ENCODE measurements at places on chromosomes 7 and 10.

DNA sequence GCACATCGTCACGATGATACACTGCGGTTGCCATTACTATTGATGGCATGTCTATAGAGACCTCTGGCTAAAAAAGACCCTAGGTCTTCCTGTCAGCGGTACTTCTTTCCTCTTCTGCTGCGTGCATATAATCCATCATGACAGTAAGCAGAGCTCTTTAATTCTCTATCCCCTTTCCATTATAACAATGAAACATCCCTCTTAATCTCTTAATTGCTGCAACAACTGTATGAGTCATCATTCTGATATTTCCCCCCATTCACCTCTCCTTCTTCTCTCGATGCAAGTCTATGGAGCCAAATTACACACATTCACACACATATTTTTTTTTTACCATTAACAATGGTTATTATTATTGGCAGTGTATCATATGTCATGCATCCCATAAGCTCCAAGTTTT lies 45.2 kb upstream of the AKR1E2 start:
- no peak for DNase-seq

DNA sequence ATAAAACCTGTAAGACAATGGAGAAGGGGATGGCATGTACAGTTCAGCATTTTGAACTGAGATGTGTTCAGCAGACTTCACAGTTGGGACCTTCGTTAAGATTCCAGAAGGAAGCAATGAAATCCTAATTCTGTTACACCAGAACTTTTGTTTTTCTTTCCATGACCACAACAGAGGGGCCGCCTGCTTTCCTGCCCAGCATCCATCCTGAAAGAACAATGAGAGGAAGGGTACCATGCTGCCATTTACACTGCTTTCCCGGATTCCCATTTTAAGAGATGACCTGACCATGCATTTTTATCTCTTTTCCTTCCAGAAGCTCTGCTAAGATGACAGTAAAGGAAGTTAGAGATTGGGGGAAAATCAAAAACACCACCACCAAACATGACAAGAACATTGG lies 92.7 kb downstream of the PIP4K2A start:
- no peak for DNase-seq

DNA sequence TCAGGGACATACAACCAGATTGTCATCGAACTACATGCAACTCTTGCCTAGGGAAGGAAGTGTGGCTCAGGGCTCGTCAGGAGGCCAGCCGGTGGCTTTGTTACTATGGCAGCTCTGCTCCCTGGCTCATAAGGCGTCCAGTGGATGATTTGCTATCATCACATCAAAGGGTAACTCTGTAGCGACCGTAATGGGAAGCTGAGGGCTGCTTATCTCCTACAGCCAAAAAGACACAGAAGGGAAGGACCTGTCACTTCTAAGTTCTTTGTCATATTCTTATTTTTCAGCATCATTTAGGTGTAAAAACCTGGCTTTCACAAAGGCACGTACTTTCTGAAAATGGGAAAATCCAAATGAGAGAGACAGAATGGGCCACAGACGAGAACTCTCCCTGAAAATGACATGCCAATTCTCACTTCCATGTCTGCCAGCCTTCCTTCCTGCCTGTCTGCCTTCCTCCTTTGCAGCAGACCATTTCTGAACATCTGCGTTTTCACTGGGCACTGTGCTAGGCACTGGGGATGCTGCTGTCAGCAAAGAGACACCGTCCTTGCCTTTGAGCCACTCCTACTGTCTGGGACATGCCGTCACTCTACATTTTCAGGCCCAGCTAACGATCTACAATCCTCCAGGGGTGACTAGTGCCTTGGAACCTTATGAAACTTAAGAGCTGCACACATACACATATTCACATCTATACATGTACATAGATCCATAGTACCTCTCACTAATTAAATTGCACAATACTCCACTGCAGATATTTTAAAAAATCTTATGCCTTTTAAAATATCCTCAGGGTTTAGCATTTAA lies 26.9 kb downstream of the ENKUR start:
- DNase-seq: no peak

DNA sequence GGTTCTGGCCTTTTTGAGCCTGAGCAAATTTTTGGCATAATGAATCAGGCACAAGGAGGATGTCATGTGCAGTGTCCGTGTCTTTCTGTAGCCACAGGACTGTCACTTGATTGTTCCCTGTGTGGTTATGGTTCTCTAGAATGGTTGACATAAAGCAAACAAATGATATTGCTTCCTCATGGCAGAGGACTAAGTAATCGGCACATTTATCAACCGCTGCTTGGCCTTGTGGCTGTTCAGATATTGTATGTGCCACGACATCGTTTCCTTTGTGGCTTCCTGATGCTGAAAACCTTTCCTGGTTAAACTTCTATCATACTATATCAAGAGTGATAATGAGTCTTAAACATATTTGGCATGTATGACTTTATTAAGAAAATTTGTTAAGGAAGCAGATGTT lies 598.8 kb downstream of the SUGCT start:
- no peak for DNase-seq

DNA sequence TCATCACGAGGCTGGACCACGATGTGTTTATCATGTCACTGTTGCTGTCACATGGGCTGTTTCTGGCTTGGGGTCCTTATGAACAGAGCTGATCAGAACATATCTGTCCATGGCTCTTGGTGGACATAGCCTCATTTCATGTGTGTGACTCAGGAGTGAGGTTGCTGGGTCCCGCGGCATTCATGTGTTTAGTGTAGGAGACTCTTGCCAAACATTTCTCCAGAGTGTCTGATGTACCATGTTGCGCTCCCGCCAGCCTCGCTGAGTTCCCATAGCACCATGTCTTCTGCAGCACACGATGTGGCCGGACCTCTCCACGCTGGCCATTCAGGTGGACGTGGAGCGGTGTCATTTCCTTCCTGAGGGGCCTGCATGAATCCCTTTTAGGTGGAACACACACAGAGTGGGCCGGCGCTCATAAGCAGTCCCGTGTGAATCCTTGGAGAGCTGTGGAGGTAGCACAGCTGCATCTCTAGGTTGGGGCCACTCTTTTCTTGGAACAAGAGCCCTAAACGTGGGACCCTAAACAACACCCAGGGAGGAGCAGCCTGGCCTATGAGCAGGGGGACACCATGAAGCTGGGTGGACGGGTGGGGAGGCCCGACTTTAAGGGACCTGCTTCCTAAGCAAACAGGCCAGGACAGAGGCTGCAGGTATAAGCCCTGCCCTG lies 134.6 kb downstream of the LHPP start:
- DNase-seq: no peak

DNA sequence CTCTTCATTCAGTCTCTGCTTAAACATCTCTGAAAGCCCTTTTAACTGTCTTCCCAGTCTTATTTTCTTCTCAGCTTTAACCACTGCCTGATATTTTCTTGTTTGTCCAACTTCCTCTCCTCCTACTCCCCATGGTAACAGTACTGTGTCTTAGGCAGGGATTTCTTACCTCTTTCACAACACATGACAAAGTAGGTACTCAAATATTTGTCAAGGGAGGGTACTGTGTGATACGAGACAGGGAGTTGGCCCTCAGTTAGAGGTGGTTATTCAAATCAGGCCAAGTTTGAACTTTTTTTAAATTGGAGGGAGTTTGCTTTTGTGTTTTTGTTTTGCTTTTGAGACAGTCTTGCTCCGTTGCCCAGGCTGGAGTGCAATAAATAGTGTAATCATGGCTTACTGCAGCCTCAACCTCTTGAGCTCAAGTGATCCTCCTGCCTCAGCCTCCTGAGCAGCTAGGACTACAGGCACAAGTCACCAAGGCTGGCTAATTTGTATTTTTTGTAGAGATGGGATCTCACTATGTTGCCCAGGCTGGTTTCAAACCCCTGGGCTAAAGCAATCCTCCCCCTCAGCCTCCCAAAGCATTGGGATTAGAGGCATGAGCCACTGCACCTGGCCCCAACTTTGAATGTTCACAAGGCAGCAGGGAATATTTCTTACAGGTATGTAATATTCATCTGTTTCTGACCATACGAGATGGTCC lies 2.5 kb upstream of the KPNA7 start:
- no peak for DNase-seq

DNA sequence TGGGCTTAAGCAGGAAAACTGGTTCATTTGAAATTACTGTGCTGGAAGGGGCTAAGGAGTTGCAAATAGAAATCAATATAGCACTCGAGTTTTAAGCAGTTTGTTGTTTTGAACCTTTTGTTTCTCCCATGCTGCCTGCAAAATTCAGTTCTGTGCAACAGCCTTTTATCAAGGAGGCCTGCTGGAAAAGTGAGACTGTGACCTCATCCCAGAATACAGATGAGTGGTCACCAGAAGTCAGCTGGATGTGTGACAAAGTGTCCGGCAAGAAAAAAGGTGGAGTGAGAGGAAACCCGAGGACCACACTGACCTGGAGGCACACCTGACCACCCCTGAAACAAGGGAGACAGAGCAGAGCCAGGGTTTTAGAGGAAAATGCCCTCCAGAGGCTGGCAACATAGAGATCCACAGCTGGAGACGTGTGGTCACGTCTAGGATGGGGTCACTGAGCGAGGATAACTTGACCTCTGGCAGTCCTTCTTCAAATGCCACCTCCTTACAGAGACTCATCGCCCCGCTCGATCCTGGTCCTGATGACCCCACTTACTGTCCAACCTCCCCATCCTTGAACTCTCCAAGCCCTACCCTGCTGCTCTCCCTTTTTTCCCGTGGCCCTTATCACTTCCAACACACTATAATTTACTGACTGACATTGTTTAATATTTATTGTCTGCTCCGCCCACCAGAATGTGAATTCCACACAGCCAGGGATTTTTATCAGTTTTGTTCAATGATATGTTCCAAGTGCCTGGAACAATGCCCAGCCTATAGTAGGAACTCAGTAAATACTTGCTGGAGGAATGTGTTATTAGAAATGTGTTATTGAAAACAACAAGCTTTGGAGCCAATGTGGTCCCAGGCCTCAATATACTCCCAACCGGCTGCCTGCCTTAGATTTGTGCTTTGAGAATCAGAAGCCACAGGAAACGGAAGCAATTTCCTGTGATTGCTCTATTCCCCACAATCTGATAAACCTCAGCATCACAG lies 243.8 kb downstream of the GLI3 start:
- DNase-seq: no peak

- DNase-seq: no peak
These were observed 148.9 kb downstream of the PRKCQ start for GRCh38 chr10:6431186-6431585.

DNA sequence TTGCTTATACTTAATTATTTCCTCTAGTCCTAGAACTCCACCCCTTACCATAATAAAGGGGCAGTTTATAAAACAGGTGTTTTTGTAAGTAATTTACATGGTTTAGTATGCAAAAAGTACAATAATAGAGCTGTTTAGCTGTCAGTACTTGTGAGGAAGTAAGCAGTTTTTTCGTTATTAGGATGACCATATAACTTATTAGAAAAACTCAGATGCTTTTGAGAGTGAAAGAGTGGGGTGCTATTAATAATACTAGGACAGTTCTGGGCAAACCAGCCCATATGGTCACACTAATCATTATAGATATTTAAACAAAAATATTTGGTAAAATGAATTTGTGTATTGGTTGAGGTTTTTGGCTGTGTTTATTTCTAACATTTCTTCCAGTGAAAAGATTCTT lies 201.9 kb upstream of the KAT6B start:
- no peak for DNase-seq

DNA sequence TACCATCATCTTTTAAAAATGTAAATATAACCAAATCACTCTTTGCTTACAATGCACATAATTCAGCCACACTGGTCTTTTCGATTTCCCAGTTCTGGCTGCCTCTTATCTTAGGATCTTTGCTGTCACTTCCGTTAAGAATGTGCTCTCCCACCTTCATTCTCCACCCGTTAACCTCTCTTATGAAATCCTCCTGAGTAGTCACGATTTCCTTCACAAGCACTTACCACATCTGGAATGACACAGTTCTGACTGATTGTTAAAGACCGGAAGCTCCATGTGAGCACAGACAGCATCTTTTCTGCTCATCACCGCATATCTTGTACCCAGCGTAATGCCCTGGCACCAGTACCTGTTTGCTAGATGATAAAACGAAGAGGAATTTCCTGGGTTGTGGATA lies 84.3 kb downstream of the CUL2 start:
- no peak for DNase-seq

DNA sequence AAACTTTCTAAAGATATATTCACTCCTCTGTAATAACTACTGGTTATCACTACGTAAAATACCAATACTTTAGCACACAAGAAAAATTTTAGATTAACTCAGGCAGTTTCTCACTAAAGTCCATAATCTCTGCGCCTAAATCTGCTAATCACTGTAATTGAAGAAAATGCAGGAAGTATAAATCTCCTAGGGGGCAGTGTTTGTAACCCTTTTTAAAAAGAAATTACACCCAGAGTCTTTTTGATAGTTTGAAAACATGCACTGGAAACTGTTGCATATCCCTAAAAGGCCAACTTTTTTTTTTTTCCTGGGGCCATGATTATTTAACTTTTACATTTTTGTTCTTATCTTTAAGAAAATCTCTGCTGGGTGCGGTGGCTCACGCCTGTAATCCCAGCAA lies 209.6 kb downstream of the KIAA1217 start:
- DNase-seq: no peak

- no peak for DNase-seq
These were observed 90.4 kb downstream of the HIPK2 start for GRCh38 chr7:139687211-139687954.

DNA sequence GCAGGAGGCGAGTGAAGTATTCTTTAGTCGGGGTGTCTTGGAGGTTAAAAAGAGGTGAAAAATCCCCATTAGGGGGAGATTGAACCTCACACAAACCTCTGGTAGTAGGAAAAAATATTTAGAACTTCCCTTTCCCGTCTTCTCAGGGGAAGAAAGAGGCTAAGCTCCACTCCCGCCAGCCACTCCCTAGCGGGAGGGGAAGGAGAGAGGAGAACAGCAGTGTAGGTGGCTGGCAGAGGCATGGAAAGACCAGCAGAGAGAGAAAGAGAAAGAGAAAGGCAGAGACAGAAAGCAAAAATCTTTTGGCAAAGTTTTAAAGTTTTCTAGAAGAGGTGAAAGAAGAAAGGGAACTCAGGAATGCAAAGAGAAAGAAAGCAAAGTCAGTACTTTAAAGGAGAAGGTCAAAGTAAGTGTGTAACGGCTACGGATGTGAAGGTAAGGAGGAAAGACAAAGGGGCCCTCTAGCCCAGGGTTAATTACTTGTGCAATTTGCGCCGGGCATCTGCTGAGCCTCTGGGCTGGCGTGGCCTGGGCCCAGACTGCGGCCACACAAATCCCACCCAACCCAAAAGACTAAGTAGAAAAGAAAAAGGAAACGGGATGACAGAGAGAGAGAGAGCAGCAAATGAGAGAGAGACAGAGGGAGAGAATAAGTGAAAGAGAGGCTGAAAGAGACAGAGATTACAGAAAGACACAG lies 72.3 kb upstream of the ZNF746 start:
- no peak for DNase-seq

GRCh38 chr10:101887775-101888174 lies 44.2 kb upstream of the KCNIP2 start:
- DNase-seq: no peak
